ENCODE measurements at places on chromosomes 1 and 21.

- DNase-seq: no peak
Measured at GRCh38 chr1:228346731-228347130, 59.9 kb downstream of the TRIM11 start.

GRCh38 chr21:35491920-35492678 is 443.0 kb upstream of the RUNX1 start:
- DNase-seq: no peak

DNA sequence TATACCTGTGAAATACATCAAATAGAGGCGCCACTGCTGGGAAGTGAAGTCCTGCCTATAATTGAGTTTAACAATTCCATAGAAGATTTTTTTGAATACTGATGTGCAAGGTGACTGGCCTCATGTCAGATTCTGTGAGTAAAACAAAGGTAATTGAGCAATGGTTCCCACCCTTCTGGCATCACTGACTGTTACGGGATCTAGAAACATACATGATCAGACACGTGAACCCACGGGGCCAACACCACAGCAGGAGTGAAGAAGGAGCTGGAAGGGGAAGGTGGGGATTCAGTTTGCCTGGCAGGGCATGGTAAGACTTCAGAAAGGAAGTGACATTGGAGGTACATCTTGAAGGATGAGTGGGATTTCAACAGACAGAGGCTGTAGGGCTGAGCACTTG is 270.2 kb downstream of the DISC1 start:
- no peak for DNase-seq

DNA sequence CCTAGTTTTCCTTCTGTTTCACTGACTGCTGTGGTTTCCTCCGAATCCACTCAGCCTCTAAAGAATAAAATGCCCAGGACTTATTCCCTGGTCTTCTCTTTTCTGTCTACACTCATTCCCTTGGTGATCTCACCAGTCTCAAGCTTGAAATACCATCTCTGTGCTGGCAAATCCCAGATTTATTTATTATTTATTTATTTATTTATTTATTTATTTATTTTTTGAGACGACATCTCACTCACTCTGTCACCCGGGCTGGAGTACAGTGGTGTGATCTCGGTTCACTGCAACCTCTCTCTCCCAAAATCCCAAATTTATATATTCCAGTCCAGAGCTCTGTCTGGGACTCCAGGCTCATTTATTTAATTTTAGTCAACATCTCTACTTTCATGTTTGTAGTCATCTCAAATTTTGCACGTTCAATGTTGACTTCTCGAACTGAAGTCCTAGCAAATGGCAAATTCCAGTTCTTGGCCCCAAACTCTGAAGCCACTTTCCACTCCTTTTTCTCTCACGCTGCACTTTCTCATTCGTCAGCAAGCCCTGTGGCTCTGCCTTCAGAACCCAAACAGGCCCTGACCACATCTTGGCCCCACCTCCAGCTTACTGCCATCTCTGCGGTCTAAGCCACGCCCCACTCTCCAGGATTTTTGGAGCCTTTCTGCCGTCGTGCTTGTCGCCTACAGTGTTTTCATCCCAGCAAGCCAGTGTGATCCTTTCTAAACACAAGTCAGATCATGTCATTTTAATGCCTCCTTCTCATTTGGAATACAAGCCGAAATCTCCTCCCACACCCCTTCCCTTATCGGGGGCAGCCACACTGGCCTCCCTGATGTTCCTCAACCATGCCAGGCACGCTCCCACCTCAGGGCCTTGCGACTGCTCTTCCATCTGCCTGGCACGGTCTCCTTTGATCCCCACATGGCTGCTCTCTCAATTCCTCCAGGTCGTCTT is 14.2 kb upstream of the TENT5B start:
- no peak for DNase-seq

GRCh38 chr21:45448810-45449657 is 44.1 kb downstream of the COL18A1 start:
- no peak for DNase-seq

DNA sequence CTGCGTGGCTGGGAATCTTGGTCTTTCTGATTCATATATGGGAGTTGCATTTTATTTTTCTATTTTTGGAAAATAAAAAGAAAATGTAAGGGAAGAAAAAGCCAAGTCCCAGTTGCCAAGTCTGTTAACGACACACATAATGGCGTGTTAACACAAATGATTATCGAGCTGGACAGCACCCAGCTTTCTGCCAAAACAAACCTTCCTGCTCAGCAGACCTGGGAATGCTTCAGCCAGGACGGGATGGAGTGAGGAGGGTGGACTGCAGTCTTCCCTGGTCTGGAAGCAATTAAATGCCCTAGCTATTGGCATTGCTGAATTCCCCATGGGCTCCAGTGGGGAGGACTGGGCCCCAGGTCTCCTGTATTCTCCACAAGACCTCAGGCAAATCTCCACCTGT is 184.2 kb upstream of the USP24 start:
- DNase-seq: no peak

- DNase-seq: no peak
Measured at GRCh38 chr1:220684890-220685289, 5.3 kb upstream of the C1orf115 start.

- no peak for DNase-seq
Measured at GRCh38 chr1:228496494-228496893, 9.3 kb downstream of the RNF187 start.

DNA sequence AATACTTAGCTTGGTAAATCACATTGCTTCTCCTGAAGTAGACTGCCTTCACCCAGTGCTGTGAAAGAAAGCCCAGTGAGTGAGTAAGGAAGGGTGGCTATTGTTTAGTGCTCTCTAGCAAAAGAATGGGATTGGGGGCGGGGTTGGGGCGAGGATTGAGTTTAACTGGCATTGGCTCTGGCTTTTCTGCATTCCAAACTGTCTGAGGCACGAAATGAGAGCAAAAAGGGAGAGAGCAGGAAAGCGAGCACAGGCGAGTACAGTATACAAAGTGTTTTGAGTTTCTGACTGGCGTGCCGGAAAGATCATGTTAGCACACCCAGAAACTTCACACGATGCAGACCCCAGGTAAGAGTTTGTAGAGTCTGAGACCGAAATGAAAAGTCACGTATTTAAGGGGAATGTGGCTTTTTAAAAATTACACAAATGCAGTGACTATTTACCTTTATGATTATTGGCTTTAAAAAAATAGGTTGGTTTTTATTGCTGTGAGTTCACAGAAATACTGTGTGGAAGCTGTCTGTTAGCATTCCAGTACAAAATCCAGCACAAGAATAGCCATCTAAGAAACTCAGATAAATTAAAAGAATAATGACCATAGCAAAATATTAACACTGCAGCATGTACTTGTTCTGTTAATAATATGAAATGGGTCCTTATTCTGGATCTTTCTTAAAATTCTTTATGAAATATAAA is 155.4 kb downstream of the CLEC20A start:
- DNase-seq: no peak

DNA sequence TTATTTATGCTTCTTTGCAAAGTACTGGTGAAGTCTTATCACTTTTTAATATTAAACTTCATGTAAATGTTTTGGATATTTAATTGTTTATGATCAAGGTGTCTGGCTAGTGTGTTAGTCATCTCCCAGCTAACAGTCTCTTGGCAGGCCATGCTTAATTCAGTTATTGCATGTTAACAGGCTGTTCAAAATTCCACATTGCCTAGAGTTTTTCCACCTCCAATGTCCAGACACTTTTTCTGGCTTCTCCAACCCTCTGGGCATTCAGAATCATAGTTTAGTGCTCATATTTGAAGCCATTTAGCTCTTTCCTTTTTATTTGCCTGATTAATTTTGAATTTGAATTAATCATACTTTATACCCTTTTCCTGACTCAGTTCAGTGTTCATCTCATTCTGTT is 69.2 kb downstream of the OLFML2B start:
- no peak for DNase-seq

DNA sequence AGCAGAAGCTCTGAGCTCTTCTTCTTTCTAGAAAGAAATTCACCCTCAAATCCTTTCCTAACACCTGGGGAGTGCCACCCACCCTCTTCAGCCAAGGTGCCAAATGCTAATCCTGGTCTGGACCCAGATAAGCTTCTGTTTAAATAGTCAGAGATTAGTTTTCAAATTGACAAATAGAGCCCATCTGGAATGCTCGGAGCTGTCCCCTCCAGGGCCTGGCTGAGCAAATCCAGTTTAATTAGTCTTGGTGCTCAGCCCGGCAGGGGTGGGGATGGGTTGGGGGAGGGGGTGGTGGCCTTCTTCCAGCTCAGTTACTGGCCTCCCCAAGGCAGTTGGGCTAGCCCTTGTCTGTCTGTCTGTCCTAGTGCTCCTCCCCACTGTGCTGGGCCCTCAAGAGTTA is 269.5 kb downstream of the GRIK3 start:
- no peak for DNase-seq

DNA sequence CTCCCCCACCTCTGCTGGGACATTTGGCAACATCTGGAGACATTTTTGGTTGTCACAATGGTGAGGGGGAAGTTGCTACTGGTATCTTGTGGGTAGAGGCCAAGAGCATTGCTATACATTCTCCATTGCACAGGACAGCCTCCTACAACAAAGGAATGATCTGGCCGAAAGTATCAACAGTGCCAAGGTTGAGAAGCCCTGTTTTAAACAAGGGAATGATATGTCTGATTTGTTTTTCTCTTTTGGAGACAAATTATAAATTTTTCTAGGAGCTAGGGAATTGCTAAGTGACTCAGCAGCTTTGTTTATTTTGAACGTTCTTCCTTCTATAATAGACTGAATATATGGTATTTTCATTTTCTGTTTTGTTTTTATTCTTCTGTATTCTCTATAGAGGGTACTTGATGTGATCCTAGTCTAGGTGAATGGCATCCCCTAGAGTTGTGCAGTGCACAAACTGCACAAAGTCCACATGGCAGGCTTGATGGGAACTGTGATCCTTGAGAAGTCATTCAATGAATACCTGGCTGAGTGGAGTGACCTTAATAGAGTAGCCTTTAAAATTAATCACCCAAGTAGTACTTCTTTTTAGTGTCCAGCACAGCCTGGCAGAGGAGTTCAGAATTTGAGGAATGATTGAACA is 288.6 kb upstream of the USP24 start:
- no peak for DNase-seq

DNA sequence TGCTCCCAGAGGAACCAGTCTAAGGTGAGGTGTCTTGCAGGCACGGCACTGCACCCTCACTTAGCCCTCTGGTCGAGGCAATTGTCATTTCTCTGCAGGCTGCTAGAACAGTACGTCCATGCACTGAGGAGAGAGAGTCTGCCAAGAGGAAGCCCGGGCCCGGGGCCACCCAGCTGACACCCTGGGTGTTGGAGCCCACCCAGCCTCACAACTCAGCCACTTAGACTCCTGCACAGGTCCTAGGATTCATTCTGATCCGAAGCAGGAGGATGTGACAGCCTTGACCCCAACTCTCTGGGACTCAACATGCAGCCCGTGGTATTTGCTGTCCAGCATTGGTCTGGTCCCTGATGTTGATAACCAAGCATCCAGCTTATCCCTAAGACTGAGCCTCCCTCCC is 111.9 kb downstream of the ADSS2 start:
- no peak for DNase-seq

GRCh38 chr1:208084220-208084619 is 160.0 kb downstream of the PLXNA2 start:
- DNase-seq: no peak

- DNase-seq: no peak
Measured at GRCh38 chr1:230545181-230545580, 97.1 kb upstream of the COG2 start.

DNA sequence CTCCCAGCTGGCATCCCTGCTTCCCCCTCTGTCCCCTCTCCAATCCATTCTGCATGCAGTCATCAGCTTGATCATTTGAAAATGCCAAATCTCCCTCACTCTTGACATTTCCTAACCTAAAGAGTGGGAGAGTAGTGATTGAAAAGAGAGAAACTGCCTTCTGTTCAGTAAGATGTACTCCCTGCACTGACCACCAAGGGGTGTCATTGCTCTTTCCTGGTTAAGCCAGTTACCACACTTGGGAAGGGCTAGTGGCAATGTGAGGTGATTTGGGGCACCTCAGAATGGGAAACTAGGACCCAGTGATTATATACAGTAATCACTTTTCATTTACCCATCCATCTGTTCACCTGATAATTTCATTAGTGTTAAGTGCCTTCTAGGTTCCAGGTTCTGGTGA is 6.9 kb upstream of the TMEM269 start:
- DNase-seq: peak; percentile 44

GRCh38 chr21:38181096-38181495 is 75.7 kb upstream of the KCNJ15 start:
- DNase-seq: no peak

DNA sequence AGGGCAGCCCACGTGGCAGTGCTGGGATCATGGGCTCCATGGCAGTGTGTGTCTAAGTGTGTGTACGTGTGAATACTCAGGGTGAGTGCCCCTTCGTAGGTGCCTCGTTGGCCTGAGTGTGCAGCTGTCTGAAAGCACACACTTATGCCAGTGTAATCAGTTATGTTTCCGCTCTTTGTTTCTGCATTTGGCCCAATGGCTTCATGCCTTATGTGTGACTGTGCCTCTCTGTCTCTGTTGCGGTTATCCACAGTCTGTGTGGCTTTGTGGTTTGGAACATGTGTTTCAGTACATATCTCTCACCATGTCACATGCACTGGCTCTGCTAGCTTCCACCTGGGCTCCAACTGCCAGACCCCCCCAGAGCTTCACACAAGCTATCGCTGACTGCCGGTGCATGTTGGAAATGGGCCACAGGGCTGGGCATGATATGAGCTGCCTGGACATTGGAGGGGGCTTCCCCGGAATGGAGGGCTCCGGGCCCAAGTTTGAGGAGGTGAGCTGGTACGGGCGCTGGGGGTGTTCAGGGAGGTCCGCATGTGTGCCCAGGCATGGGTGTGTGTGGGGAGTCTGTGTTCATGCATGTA is 70.3 kb upstream of the TINAGL1 start:
- DNase-seq: peak; percentile 61

- DNase-seq: no peak
Measured at GRCh38 chr1:200343874-200344273, 66.0 kb downstream of the ZNF281 start.

DNA sequence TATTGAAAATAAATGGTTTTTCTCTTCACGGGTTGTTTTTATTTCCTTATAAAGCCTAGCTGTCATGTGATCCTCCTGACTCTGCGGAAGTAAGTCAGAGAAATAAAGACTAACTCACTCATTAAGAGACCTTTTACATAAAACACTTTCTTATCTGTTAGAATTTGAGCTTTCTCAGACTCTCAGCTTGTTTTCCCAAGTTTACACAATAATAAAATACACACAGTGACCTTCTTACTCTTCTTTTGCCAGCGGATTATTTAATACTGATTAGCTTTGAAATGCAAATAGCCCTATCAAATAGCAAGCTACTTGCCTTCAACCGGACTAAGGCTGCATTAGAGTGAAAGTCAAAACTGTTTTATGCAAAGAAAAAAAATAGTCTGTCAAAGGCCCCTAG is 45.5 kb upstream of the CXADR start:
- no peak for DNase-seq

DNA sequence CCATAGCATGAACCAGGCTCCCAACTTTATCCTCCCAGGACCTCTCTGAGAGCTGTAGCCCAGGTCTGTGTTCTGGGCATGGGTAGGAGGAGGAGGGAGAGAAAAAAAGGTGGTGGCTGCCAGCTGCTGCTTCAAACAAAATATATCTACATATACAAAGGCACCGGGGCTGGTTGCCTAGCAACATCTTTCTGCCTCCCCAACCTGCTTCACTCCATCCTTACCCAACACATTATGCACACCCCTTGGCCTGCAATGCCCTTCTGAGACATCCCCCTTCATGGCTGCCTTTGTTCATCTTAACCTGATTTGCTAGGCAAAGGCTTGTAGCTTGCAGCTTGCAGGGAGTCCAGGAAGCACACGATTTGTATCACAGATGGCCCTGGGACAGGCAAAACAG is 27.2 kb upstream of the ATP1A1 start:
- DNase-seq: peak; percentile 46

Measured in activated CD8-positive, alpha-beta T cell treated with anti-CD3 and anti-CD28 coated beads, Interleukin-2, amount 10 ng/mL, durations not matched to agents 7 days and 5 days (primary cell).